Left renal pelvis (tissue), 4 donors: ENCODE measurements at places on chromosomes 5 and 9. TPM values are rescaled to one million over a fixed set of nuclear protein-coding genes. Genes with fewer than 3 reads are reported as not detected.

DNA sequence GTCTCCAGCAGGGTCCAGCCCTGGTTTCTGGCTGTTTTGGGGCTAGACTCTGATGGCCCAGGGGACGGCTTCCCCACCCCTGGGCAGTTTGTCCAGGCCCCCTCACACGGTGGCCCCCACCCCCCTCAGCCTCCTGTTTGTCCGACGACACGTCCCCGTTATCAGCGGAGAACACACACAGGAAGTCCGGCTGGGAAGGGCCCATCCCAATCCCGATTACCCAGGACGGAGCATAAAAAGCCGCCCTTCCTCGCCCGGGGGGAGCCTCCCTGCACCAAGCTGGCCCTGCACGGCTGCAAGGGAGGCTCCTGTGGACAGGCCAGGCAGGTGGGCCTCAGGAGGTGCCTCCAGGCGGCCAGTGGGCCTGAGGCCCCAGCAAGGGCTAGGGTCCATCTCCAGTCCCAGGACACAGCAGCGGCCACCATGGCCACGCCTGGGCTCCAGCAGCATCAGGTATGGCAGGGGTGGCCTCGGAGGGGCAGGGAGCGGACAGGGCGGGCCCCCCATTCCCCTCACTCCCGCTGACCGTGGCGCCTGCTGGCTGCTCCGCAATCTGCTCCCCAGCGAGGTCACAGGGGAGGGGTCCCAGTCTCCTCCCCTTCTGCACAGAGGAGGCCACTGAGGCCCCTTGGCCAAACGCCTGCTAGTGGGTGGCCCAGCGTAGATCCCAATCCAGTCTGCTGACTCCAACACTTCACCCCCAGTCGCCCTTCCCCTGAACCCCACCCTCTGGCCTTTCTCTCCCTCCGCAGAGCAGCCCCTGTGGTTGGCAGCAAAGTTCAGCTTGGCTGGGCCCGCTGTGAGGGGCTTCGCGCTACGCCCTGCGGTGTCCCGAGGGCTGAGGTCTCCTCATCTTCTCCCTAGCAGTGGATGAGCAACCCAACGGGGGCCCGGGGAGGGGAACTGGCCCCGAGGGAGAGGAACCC is at the start of gene EGFL7:
TSS of gene EGFL7 (plus strand) at position 261 of the 926 bp plus-strand sequence. CDS start 5,367 bp downstream, outside the sequence.
- no peak for DNase-seq

DNA sequence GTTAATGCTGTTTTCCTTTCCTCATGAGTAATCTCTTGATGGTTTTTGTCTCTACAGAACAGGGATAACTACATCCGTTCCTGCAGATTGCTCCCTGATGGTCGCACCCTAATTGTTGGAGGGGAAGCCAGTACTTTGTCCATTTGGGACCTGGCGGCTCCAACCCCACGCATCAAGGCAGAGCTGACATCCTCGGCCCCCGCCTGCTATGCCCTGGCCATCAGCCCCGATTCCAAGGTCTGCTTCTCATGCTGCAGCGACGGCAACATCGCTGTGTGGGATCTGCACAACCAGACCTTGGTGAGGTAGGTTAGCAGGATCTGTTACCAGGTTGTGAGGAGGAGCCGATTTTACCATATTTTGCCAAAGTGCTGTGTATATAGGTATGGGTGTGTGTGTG is 148.2 kb downstream of the TLE4 start:
- DNase-seq, result no peak

DNA sequence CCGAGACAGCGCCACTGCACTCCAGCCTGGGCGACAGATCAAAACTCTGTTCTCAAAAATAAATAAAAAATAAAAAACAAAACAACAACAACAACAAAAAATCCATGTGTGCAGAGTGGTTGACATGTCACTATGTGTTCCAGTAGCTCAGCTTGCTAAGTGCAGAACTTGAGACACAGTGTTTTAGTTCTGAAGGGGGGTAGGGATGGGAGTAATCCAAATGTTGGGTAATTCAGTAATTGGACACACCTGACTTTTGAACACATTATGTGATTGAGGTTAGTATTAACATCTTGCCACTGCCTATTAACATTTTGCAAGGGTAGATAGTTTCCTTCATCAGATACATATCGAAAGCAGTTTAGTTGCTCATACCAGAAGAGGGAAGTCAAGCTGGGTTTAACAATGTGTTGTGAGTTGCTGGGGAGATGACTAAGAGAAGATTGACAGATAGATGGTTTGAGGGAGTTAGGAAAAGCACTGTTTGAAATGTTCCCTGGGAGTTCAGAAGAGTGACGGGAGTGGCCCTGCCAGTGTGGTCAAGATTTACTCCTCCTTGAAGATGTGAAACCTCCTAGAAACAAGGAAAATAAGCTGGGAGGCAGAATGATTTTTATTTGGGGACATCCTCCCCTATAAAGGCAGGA is 928 bp downstream of the HACD4 start:
- DNase-seq, result no peak

DNA sequence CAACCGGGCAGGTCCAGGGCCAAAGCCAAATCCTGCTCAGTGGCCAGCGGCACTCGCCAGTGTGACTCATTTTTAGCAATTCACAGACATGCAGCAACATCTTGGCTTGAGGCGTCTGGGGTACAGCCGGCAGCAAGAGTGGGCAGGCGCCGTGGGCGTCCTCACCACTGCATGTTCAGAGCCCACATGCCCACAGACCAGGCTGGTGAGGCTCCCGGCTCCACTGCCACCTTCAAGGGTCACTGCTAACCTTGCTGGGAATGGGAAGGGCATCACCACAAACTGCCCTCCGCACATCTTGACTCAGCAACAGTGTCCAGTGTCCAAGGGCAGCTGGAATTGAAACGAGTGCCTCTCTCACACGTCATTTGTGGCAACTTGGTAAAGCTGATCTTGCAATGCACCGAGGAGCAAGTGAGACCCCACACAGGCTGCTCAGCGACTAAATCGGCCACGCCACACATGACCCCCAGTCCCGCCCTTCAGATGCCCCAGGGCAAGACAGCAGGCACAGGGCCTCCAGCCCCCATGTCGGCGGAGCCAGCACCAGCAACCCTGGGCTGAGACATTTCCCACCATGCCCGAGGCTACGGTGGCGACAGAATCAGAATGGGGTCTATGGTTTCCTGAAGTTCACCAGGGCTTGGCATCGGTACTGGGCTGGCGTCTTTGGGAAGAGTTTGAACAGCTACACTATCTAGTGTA is 140.3 kb downstream of the ROR2 start:
- no peak for DNase-seq

- DNase-seq, result no peak
Measured at GRCh38 chr5:116355819-116356601, 218.6 kb downstream of the SEMA6A start.

DNA sequence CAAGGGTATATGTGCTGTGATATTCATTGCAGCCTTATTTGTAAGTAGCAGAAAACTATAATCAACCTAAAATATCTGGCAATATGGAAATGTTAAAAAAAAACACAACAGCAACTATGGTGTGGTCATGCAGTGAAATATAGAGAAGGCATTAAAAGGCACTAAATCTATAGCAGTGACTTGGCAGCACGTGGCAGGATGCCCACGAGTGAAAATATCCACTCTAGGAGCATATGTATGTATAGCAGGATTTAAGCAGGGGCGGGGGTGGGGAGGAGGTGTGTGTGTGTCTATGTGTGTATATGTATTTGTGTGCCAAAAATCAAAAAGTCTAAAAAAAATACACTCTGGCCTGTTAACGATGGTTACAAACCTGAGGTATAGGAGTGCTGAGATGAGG is 115.6 kb downstream of the RPS23 start:
- DNase-seq, result no peak

GRCh38 chr5:148923023-148923422 is 96.6 kb downstream of the ADRB2 start:
- no peak for DNase-seq

GRCh38 chr5:32908641-32909040 is 197.5 kb downstream of the NPR3 start:
- no peak for DNase-seq

GRCh38 chr9:87883274-87883673 is 597 bp downstream of the SPATA31E1 start:
- DNase-seq, result no peak

DNA sequence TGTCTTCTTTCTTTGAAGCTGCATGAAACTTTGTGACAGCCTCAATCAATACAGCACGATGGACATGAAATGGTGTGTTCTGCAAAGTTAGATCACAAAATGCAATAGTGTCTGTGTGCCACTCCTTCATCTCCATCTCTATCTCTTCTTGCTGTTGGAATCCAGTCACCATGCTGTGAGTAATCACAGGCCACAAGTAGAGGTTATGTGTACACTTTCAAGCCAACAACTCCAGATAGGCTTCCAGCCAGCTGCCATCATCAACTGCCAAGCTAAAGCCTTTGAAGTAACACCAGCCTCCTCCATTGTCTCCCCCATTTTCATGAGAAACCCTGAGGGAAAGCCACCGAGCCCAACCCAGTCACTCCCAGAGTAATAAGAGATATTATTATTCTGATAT is 360.6 kb downstream of the PTPRD start:
- DNase-seq, result no peak

GRCh38 chr9:98998441-98999151 is 54.9 kb downstream of the COL15A1 start:
- peak; percentile 31 for DNase-seq

- DNase-seq, result no peak
Measured at GRCh38 chr5:1174122-1174936, 27.1 kb upstream of the SLC6A19 start.

DNA sequence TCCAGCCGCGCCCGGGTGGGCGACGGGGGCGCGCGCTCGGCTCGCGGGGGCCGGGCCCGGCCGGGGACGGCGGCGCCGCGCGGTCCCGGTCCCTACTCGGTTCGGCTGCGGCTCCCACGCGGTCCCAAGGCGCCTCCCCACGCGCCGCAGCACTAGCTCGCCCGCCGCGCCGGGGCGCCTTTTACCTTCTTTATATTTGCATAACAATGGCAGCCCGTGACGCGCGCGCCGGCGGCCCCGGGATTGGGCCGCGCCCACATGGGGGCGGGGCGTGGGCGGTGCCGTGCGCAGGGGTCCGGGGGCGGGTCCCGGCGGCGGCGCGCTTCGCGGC is at the start of gene NRARP:
TSS of gene NRARP (minus strand) at position 154 of the 331 bp plus-strand sequence. CDS start 343 bp downstream, outside the sequence.
- peak; percentile 76 for DNase-seq

DNA sequence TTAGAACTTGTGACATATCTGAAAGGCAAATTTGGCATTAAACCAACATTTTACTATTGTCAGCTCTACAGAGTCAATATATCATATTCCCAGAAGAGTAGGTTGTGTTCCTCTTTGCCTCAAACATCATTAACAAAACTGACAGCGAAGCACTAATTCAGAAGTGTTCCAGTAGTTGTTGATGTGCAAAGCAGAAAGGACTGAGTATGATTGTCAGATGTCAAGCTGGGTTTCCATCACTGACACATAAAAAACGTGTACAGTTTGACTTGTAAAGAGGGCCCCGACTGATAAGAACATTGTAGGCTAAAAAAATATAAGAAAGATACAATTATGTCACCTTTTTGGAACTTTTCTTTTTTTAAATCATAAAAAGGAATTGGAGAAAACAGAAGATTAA is 101.5 kb upstream of the ZNF608 start:
- DNase-seq, result no peak

DNA sequence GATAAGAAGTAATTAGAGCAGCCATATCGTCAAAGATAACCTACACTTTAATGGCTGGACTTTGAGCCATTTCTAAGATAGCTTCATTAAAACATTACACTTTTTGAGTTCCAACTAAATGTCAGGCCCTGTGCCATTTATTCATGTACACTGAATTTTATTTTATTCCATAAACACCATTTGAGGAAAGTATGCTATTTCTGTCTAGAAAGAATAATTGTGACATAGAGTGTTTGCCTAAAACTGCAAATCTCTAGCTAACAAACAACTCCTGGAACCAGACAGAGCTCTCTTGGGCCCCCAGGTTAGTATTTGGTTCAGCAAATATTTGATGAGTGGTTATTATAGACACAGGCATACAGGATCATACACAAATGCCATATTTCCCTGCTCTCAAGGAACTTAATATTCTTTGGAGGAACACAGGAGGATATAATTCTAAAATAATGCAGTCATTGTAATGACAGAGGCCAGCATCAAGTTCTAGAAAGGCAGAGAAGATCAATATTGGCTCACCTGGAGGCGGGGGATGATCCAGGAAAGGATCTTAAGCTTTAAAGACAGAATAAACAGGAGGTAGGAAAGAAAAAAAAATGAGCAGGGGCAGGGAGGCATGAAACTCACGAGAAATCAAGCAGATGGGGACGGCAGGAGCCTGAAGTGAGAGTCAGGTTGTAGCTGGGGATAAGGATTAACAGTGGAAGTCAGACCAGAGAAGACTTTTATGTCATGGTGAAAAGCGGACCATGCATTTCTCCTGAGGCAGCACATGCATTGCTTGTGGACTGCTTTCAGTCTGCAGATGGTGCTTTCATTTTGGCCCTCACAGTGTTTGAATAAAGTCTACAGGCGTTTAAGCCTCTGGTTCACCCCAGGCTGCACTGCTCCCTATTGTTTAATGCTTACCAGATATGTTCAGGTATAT is 127.7 kb downstream of the GCNT1 start:
- no peak for DNase-seq

PDCD1LG2 gene
- 0.27 TPM for polyA plus RNA-seq

DDX4 gene
- not detected for polyA plus RNA-seq

ANKRD18B gene
- 1.3 TPM for polyA plus RNA-seq

KLHL9 gene
- polyA plus RNA-seq, result 52.7 TPM

ENTR1 gene
- 61.4 TPM for polyA plus RNA-seq

ECSCR gene
- polyA plus RNA-seq, result 23.9 TPM

PITX1 gene
- not detected for polyA plus RNA-seq

SLC45A2 gene
- polyA plus RNA-seq, result 0.47 TPM
